ENCODE measurements at places on chromosomes 6 and 20.

GRCh38 chr20:22403022-22403631 lies 181.2 kb downstream of the FOXA2 start:
- no peak for DNase-seq
- H3K27me3 ChIP-seq, result peaks cover 26% of the 10 kb centered on the region
- H3K4me3 ChIP-seq, result no peak overlapping the region
- H3K4me1 ChIP-seq, result no peaks in the 10 kb centered on the region

- H3K27me3 ChIP-seq, result peaks cover 5% of the 10 kb centered on the region
- peaks cover 21% of the 10 kb centered on the region for H3K4me1 ChIP-seq
- DNase-seq, result no peak
- H3K36me3 ChIP-seq, result no peaks in the 10 kb centered on the region
- peak overlapping the region; percentile 76 for H3K27ac ChIP-seq
- H3K4me3 ChIP-seq, result no peak overlapping the region
Observed at GRCh38 chr6:41049521-41049920, 3.5 kb upstream of the APOBEC2 start.

DNA sequence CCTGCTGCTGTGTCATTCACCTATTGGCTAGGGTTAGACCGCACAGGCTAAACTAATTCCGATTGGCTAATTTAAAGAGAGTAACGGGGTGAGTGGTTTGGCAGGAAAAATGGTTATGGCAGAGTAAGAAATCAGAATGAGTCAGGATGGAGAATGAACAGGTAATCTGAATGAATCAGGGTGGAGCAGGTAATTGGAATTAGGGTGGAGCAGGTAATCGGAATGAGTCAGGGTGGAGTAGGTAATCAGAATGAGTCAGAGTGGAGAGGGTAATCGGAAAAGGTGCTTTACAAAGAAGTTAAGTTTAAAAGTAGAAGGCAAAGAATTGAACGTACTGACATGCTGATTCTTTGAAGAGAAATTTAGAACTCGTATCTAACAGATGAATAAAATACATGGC lies 11.7 kb downstream of the SLC35A1 start:
- H3K36me3 ChIP-seq, result peaks cover 5% of the 10 kb centered on the region
- H3K27me3 ChIP-seq, result no peaks in the 10 kb centered on the region
- DNase-seq, result no peak
- no peak overlapping the region for H3K4me3 ChIP-seq
- H3K4me1 ChIP-seq, result peaks cover 9% of the 10 kb centered on the region

GRCh38 chr6:116165596-116165995 lies 39.7 kb upstream of the COL10A1 start:
- H3K4me1 ChIP-seq, result peaks cover 9% of the 10 kb centered on the region
- no peak overlapping the region for H3K4me3 ChIP-seq
- peaks cover 18% of the 10 kb centered on the region for H3K36me3 ChIP-seq
- H3K27ac ChIP-seq, result no peak overlapping the region
- no peaks in the 10 kb centered on the region for H3K27me3 ChIP-seq

GRCh38 chr6:53761036-53761435 lies 33.8 kb upstream of the LRRC1 start:
- H3K36me3 ChIP-seq, result peaks cover 4% of the 10 kb centered on the region
- H3K27ac ChIP-seq, result no peak overlapping the region
- H3K4me1 ChIP-seq, result peaks cover 10% of the 10 kb centered on the region
- H3K27me3 ChIP-seq, result no peaks in the 10 kb centered on the region

DNA sequence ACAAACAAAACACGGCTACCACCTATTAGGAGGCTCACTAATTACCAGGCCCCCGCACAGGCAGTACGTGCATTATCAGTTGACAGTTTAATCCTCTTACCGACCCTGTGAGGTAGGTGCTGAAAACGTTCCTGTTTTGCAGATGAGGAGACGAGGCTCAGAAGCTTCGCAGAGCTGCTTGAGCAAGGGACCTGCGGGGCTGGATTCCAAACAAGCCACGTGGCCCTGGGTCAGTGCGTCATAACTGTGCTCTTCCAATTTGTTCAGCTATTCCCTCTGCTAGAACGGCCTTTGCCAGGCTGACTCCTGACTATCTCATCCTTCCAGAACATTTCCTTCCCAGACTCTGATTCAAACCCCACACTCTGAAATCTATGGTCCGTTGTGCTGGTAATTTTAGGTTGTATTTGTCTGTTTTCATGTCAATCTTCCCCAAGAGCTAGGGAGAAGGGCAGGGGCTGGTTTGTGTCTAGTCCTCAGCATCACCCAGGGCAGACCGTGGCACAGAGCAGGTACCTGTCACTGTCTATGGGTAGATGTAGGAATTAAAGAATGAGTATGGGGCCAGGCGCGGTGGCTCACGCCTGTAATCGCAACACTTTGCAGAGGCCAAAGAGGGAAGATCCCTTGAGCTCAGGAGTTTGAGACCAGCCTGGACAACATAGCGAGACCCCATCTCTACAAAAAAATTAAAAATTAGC lies 28.8 kb upstream of the TLDC2 start:
- peaks cover 65% of the 10 kb centered on the region for H3K4me1 ChIP-seq
- no peak for DNase-seq
- H3K27me3 ChIP-seq, result no peaks in the 10 kb centered on the region
- no peak overlapping the region for H3K4me3 ChIP-seq
- peaks cover 5% of the 10 kb centered on the region for H3K36me3 ChIP-seq

- peaks cover 3% of the 10 kb centered on the region for H3K36me3 ChIP-seq
- H3K4me3 ChIP-seq, result no peak overlapping the region
- no peak overlapping the region for H3K27ac ChIP-seq
- H3K4me1 ChIP-seq, result peaks cover 16% of the 10 kb centered on the region
- DNase-seq, result no peak
Observed at GRCh38 chr20:8693709-8694108, 375.2 kb upstream of the PLCB4 start.

DNA sequence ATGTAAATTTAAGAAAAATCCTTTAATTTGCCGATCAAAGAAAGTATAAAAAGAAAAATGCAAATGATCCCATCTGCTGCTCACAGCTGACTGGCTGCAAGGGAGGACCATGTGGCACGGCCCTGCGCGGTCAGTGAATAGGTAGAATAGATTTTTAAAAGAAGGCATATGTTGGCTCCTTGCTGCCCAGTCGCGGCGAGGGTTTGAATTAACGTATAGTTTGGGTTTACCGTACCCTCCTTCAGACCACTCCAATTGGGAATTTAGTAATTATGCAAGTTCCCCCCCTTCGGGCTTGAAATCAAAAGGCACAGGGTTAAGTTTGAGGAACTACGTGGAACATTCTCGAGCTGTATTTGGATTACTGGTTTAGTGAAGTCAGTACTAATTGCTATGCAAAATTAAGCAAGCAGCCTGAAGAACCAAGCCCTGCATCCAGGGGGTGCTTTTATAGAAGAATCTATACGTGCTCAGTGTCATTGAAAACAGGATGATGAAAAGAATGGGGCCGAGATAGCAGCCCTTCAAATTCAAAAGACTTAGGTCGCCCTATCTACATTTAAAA lies 1.1 kb upstream of the BEND3 start:
- H3K4me3 ChIP-seq, result peak overlapping the region; percentile 77
- peaks cover 21% of the 10 kb centered on the region for H3K4me1 ChIP-seq
- H3K27ac ChIP-seq, result peak overlapping the region; percentile 81
- no peak for DNase-seq
- H3K27me3 ChIP-seq, result no peaks in the 10 kb centered on the region

DNA sequence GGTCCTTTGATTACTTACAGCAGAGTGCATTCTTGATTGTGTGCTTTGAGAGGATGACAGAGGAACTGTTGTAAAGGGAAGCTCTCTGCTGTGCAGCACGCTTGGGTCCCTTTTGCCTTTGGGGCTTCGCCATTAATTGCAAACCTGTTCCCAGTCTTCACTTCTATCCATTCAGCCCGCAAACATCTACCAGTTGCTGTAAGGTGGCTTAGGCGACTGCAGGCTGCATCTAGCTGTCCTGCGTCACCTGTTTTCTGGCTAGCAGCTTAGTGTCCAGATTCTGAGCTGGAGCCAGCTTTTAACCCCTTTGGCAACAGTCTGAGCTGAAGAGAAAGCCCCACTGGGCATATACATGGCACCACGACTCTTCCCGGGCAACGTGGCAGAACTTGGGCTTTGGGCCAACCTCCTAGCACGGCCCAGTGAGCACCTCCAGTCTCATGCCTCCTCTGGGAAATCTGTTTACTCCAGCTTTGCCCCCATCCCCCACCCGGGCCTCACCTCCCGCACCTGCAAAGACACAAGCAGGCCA lies 2.5 kb upstream of the FASTKD5 start:
- H3K36me3 ChIP-seq, result no peaks in the 10 kb centered on the region
- H3K4me3 ChIP-seq, result no peak overlapping the region
- no peak for DNase-seq
- H3K27ac ChIP-seq, result no peak overlapping the region
- peaks cover 23% of the 10 kb centered on the region for H3K4me1 ChIP-seq

DNA sequence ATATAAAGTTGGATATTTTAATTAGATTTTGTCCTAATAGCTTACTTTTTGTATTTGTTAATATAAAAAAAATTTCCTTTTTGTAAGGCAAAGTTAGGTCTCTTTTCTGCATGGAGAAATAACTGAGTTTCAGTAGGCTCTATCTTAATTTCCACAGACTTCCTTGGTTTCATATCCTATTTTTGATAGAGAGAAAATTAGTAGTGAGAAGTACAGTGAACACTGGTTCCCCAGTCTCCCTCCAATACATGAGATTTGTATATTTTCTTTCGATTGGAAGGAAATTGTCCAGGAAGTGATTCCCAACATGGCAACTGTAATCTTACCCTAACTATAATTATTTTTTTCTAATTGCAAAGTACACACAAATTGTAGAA lies 26.4 kb downstream of the TRIM27 start:
- peaks cover 14% of the 10 kb centered on the region for H3K4me1 ChIP-seq
- H3K27me3 ChIP-seq, result no peaks in the 10 kb centered on the region
- H3K36me3 ChIP-seq, result peaks cover 10% of the 10 kb centered on the region
- H3K4me3 ChIP-seq, result peak overlapping the region; percentile 97

DNA sequence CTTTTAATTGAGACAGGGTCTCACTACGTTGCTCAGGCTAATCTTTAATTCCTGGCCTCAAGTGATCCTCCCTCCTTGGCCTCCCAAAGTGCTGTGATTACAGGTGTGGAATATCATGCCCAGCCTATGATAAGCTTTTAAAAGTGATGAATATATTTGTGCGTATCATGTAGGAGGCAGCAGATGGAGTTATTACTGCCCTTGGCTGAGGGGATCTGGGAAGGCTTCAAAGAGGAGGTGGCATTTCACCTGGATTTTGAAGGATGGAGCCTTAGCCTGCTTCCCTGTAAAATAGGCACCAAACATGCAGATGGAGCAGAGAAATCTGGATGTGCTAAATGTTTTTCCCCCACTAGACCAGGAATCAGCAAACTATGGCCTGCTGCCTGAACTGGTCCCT lies 10.1 kb downstream of the PIM1 start:
- H3K4me3 ChIP-seq, result no peak overlapping the region
- DNase-seq, result no peak
- H3K36me3 ChIP-seq, result peaks cover under 1% of the 10 kb centered on the region

- no peaks in the 10 kb centered on the region for H3K27me3 ChIP-seq
- peak overlapping the region; percentile 98 for H3K27ac ChIP-seq
- H3K4me3 ChIP-seq, result peak overlapping the region; percentile 78
- DNase-seq, result no peak
- H3K4me1 ChIP-seq, result peaks cover 39% of the 10 kb centered on the region
Observed at GRCh38 chr6:34656378-34657036, 40.1 kb downstream of the ILRUN start.

GRCh38 chr6:151847064-151847463 lies 39.6 kb downstream of the ESR1 start:
- no peak overlapping the region for H3K4me3 ChIP-seq
- no peak overlapping the region for H3K27ac ChIP-seq
- H3K4me1 ChIP-seq, result no peaks in the 10 kb centered on the region
- no peak for DNase-seq
- H3K27me3 ChIP-seq, result no peaks in the 10 kb centered on the region
- H3K36me3 ChIP-seq, result no peaks in the 10 kb centered on the region

GRCh38 chr6:138372711-138373463 lies 4.8 kb upstream of the SMIM28 start:
- no peaks in the 10 kb centered on the region for H3K36me3 ChIP-seq
- no peak overlapping the region for H3K4me3 ChIP-seq
- no peak for DNase-seq
- H3K4me1 ChIP-seq, result no peaks in the 10 kb centered on the region

GRCh38 chr6:109713097-109713496 lies 22.0 kb downstream of the FIG4 start:
- peaks cover 9% of the 10 kb centered on the region for H3K36me3 ChIP-seq
- H3K4me3 ChIP-seq, result no peak overlapping the region
- no peaks in the 10 kb centered on the region for H3K27me3 ChIP-seq
- DNase-seq, result no peak

DNA sequence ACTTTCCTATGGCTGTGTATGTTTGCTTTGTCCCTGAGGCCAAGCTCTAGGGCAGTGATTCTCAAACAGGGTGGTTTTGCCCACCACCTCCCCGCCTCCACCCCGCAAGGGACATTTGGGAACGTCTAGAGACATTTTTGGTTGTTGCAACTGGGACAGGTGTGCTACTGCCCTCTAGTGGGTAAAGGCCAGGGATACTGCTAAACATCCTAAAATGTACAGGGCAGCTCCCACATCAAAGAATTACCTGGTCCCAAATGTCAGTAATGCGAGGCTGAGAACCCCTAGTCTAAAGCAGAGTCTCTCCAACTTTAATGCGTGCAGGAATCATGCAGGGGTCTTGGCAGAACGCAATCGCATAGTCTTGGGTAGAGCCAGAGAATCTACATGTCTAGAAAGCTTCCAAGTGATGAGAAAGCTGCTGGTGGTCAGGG lies 5.1 kb downstream of the KCNS1 start:
- DNase-seq, result no peak
- peaks cover 20% of the 10 kb centered on the region for H3K4me1 ChIP-seq
- no peak overlapping the region for H3K4me3 ChIP-seq
- peaks cover 4% of the 10 kb centered on the region for H3K27me3 ChIP-seq
- H3K27ac ChIP-seq, result no peak overlapping the region

DNA sequence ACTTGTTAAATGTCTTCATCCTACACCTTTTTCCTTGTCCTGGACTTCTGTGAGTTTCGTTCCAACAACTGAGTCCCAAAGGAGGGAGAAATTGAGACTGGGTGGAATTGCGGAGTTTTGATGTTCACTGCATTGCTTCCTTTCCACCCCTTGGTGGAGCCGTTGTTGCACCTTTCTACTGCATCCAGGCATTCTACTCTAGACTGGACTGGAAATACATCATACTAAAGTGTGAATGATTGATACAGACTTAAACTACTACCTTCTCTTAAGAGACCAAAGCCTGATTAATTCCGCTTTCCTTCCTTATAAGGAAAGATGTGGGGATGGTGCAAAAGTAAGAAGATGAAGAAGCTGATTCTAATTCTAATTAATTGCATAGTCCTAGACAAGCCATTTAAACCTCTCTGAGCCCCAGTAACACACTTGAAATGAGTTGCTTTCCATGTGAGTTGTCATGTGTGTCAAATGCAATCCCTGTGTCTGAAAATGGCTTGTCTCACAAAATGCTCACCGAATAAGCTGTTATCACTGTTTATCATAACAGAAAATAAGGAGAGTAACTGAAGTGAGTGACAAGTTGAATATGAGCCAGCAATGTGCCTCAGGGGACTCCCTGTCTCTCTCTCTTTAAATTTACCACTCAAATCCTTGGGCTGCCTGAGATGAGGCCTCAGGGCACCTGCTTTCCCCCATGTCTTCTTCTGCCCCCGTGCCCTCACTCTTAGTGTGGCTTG lies 338.3 kb upstream of the CHD6 start:
- no peaks in the 10 kb centered on the region for H3K4me1 ChIP-seq
- H3K27ac ChIP-seq, result no peak overlapping the region
- H3K27me3 ChIP-seq, result peaks cover 2% of the 10 kb centered on the region
- no peak overlapping the region for H3K4me3 ChIP-seq
- no peak for DNase-seq

- no peaks in the 10 kb centered on the region for H3K27me3 ChIP-seq
- H3K36me3 ChIP-seq, result peaks cover 14% of the 10 kb centered on the region
- H3K4me1 ChIP-seq, result peaks cover 65% of the 10 kb centered on the region
- no peak for DNase-seq
- H3K4me3 ChIP-seq, result no peak overlapping the region
Observed at GRCh38 chr6:151073146-151073545, 166.6 kb upstream of the AKAP12 start.

All from chondrocyte (in vitro differentiated cells).